Lung microvascular endothelial cell (primary cell): ENCODE measurements at places on chromosomes 3 and 15.

GRCh38 chr3:16795581-16795980 lies 89.2 kb upstream of the PLCL2 start:
- DNase-seq = no peak

GRCh38 chr3:100401674-100402041 lies 319 bp downstream of the LNP1 start:
- peak; percentile 54 for DNase-seq

DNA sequence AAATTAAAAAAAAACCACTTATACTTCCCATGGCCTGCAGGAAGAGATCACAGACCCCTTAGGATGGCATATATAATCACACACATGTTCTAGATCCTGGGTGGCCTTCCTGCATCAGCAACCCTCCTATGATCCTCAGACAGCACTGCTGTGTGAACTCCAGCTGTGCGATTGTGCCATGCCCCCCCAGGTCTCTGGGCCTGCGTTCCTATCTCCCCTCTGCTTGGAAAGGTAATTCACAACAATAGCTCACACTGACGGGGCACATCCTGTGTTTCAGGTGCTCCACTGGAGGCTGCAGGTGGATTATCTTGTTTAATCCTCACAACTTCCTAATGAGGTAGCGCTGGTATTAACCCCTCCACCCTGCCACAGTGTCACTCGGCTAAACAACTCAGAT lies 71.2 kb upstream of the GLCE start:
- DNase-seq = no peak

DNA sequence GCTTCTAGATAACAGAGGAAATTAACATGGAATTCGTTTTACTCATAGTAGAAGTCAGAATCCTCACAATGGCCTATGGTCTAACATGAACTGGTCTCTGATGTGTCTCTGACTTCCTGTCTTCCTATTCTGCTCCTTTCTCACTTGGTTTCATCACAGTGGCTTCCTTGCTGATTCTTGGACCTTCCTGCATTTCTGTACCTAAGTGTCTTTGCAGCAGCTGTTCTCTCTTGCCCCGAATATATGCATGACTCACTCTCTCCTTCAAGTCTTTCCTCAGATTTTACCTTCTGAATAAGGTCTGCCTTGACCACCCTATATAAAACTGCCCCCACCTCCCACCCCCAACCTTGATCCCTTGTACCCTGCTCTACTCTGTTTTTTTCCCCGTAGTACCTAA lies 14.1 kb downstream of the ARL13B start:
- DNase-seq = no peak

DNA sequence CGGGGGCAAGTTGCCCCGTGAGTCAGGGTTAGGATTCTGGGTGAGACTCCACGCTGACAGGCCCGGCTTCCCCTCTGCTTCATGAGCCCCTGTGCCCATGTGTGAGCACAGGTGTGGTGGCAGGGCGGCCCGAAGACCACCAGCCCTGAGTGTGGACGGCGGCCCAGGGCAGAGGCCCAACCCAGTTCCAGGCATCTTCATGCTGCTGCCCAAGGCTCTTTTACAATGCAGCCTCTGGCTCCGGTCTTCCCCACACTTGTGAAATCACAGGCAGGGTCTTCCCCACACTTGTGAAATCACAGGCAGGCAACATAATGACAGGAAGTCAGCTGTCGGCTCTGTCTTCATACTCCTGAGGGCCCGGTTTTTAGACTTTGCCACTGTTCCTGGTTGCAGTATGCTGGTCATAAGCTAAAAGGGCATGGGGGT lies 78.8 kb downstream of the AAGAB start:
- peak; percentile 77 for DNase-seq

DNA sequence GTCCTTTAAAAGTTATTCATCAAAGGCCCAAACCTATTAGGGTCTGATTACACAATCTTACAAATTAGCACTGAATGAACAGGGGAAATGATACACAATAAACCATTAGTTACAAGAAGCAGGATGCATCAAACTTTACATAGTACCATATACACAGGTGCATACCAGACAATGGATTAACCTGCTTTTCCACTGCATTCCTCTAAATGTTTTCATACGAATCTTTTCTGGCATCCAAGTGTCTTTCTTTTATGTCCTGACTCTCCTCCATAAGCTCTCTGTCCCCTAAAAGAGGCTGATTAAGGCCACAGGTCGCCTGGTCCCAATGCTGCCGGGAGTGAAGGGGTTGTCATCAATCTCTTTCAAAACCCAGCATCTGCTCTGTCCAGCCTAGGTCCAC lies 11.4 kb downstream of the FBN1 start:
- no peak for DNase-seq

GRCh38 chr15:90654233-90655136 lies 62.7 kb upstream of the BLM start:
- DNase-seq = peak; percentile 54
